Stimulated activated CD4-positive, alpha-beta T cell treated with anti-CD3 and anti-CD28 coated beads, Interleukin-4, amount 100 ng/mL, for 24 hours (primary cell): ENCODE measurements at places on chromosomes 6 and 20.

- DNase-seq, result no peak
Measured at GRCh38 chr6:54899986-54900385, 53.4 kb downstream of the FAM83B start.

DNA sequence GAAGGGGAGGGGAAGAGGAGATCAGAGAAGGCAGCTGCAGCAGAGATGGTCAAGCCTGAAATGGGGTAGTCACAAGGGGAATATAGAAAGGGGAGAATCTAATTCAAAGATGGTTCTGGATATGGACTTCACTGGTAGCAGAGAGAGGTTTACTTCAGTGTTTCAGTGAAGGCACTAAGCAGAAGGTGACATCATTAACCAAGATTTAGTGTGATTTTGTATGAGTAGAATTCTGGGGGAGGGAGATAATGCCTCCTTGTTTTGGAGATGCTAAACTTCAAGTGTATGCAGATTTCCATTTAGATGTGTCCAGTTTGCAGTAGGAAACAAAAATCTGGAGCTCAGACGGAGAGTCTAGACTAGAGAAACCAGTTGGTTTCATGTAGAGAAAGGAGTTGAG is 13.1 kb downstream of the SIM1 start:
- no peak for DNase-seq

DNA sequence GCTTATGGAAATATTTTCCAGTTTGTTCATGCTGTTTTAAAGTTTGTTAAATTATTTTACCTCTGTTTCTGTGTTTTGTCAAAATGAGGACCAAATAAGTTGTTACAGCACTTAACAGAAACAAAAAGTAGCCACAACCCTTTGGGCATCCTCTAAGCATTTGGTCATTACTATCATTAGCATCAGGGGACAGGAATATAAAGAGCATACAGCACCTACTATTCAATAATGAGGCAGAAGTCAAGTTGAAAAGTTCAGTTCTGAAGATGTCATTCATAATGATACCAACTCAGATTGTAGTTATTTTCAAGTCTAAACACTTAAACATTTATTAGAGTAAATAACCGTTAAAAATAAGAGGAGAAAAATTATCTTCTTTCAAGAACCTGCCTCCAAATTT is 862.3 kb upstream of the FLRT3 start:
- no peak for DNase-seq

DNA sequence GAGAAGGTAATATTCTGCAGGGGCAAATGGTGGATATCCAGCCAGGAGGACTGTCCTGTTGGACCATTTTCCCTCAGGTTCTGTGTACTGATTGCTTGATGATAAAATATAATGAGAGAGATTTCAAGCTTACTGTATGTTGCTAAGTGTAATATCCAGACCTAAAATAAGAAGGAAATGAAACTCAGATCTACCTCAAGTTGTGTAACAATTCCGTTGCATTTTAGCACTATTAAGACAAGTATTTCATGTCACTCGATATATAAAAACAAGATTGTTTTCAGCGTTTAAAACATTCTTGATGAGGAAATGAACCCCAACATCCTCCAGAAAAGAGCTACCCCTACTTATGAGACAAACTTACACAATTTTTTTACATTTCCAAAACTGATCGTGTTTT is 57.2 kb downstream of the RGS17 start:
- no peak for DNase-seq

GRCh38 chr6:158847012-158847529 is 27.9 kb upstream of the EZR start:
- no peak for DNase-seq

- no peak for DNase-seq
Measured at GRCh38 chr6:105164418-105164817, 15.4 kb downstream of the POPDC3 start.

DNA sequence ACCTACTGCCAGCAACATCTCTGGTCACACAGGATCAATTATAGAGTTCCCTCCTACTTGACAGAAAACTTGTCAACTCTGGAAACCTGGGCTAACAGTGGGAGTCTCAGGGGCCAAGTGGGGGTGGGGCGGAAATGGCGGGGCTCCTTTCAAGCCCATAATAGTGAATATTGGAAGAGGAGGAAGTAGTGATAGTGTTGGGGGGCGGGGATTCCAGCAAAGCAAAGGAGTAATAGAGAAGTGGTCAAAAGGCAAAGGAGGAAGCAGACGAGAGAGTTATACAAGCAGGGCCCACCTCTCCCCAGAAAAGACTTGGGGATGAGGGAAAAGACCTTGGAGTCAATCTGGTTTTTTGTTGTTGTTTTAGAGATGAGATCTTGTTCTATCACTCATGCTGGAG is 2.1 kb downstream of the DEF6 start:
- no peak for DNase-seq
